NCI-H2029 treated with DMSO at 0.1 percent for 48 hours (cell line): ENCODE measurements at places on chromosomes 13 and 19.

- no peak for DNase-seq
These were observed 23.8 kb upstream of the C13orf42 start for GRCh38 chr13:51134763-51135365.

DNA sequence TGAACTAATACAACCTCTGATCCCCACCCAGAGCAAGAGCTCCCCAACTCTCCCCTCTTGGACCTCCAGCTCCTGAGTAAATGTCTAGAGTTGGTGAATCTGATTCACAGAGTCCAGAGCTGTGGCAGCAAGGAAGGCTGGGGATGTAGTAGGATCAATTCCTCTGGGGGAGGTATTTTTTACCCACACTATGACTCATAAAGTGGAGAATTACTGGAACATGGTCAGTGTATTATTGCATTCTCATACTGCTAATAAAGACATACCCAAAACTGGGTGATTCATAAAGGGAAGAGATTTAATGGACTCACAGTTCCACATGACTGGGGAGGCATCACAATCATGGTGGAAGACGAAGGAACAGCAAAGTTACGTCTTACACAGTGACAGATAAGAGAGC lies 496.7 kb downstream of the EFNB2 start:
- DNase-seq = no peak

GRCh38 chr13:41034382-41034781 lies 15.3 kb upstream of the ELF1 start:
- no peak for DNase-seq

DNA sequence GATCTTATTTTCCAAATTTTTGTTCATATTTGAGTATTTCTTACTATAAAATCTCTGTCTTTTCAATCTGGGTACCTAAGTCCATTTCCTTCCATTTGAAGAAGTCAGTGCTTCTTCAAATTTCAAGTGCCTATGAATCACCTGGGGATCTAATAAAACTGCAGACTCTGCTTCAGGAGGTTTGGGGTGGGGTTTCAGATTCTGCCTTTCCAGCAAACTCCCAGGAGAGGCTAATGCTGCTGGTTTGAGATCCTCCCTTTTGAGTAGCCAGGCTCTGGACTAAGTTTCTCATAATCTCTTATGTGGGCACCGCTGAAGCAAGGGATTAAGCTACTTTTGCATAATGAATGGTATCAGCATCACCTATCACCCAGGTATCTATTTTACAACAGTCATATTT lies 242.4 kb downstream of the RGCC start:
- DNase-seq = no peak

GRCh38 chr13:113916330-113916815 lies 52.5 kb upstream of the GAS6 start:
- no peak for DNase-seq

GRCh38 chr13:114237415-114238112 lies 2.9 kb downstream of the CDC16 start:
- no peak for DNase-seq

- DNase-seq = no peak
These were observed 64.4 kb upstream of the NPAS1 start for GRCh38 chr19:46954993-46955812.

GRCh38 chr19:48118131-48118517 lies 7.5 kb upstream of the PLA2G4C start:
- no peak for DNase-seq

DNA sequence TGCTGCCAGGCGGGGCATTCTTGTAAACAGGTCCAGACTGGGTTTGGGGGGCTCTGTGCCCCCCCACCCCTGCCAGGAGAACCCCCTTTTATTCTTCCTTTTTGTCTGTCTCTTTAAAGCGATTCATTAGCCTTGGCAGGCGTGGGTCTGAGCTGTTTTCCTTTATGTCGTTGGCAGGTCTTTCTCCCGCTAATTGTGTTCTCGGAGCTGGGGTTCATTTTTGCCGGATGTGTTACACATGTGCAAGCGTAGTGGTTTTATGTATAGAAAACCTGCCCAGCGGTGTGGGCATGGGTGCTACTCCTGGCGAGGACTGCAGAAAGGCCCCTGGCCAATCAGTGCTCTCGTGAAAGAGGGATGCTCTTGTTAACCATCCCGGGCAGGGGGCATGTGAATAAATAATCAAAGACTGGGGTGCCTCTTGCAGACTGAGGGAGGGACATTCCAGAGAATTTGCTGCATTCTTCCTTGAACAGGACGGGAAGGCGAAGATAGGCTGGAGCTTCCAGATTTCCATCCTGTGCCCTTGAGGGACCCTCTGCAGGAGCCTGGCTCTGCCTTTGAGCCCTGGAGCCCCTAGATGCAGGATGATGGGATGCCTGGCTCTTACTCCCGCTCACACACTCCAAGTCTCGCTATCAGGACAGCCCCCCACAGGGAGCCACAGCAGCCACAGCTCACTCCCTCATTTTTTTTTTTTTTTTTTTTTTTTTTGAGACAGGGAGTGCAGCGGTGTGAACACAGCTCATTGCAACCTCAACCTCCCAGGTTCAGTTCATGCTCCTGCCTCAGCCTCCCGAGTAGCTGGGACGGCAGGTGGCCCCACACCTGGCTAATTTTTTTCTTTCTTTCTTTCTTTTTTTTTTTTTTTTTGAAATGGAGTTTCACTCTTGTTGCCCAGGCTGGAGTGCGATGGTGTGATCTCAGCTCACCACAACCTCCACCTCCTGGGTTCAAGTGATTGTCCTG lies 14.1 kb downstream of the CARM1 start:
- DNase-seq = no peak

GRCh38 chr19:50817941-50818858 lies 5.4 kb downstream of the KLK1 start:
- no peak for DNase-seq

DNA sequence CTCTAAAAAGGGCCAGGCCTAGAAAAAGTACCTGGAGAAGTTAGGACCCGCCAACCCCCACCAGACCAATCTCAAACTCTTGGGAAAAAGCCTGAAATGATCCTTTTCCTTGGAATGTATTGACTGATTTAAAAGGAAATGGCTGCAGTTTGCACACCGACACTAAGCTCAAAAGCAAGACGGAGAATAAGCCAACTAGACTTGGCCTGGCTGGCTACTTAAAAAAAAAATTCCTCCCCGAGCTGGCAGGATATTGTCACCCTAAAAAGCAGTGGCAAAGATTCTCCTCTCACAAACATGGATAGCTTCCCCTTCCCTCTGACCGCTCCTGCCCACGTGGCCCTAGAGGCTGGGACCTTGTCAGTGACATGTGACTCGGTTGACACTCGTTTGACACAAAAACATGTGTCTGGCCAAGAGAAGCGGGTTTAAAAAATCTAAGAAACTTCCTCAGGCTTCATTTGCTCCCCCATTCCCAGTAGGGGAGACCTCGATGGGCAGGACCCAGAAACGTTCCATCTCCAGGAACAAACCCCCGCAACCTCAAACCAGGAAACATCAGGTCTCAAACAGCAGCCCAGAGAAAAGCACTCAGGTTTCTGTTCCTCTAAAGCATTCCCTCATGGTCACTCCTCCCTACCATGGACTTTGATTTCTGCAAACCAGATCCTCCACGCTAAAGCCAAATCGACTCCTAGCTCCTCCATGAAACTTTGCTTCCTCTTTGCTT lies 1.3 kb downstream of the RFX1 start:
- DNase-seq = no peak

GRCh38 chr13:30819136-30819888 lies 84.0 kb downstream of the ALOX5AP start:
- no peak for DNase-seq

DNA sequence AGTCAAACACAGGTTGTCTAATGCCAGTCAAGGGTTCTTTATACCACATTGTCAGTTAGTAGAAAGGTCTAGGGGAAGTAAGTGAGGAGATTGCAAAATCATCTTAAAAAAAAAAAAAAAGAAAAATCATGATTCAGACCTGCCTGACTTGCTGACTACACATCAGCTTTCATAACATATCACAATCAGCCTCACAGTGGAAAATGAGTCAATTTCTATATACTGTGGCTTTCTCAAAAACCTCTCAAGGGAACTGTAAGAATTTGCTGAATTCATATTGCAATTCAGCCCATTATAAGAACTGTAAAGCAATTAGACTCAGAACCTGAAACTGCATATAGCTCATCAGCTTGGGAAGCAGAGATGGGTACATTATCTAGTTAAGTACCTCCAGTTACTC lies 75.3 kb upstream of the GPC6 start:
- no peak for DNase-seq

GRCh38 chr19:10655457-10656312 lies 1.5 kb downstream of the ILF3 start:
- DNase-seq = peak; percentile 42

DNA sequence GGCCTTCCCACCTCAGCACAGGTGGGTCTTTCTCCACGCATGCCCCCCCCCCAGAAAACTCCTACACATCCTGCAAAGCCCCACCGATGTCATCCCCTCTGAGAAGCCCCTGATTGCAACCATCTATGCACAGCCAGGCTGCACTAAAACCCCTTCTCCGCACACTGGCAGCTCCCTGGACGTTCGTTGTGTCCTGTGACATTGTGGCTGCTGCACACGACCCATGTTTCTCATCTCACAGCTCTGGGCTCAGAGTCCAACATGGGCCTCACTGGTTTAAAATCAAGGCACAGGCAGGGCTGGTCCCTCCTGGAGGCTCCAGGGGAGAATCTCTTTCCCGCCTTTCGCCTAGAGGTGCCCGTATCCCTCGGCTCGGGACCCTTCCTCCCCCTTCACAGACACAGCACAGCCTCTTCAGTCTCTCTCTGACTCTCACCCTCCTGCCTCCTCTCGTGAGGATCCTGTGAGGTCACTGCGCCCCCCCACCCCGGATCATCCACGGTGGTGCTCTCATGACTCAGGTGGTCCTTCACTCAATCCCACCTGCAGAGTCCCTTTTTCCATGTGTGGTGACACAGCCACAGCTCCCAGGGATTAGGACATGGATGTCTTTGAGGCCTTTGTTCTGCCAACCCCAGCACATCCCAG lies 71.2 kb downstream of the GADD45B start:
- DNase-seq = no peak

- no peak for DNase-seq
These were observed 15.2 kb downstream of the KCNC3 start for GRCh38 chr19:50313812-50314536.

GRCh38 chr19:40433391-40434216 lies 7.8 kb upstream of the SERTAD1 start:
- DNase-seq = peak; percentile 62

DNA sequence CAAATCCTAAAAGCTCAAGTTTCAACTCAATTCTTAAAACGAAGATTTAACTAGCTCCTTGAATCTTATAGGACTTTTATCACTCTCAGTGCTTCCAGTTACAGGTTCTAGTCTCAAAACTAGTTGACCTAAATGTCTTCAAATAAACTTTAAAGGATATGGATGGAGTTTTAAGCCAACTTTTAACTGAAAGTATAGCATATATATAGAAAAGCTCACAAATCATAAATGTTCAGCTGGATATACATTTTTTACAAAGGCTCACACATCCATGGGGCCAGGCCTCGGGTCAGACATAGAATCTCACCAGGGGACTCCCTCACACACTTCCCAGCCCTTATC lies 47.1 kb upstream of the ARHGEF7 start:
- DNase-seq = no peak

DNA sequence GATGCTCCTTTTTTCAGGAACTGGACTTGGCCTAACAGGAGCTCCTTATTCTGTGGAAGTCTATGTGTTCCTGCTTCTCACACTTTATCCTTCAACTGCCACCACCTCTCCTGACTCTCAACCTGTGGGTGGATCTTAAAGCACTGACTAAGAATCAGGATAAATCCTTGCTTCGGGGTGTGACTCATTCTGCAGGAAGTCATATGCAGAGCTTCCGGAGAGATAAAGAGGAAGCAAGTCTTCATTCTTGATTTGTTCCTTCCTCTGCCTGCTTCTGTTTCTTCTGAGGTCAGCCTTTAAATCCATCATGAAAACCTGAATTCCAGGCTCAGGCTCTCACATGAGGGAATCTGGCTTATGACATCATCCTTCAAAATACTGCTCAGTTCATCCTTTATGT lies 137.1 kb upstream of the ATXN8OS start:
- no peak for DNase-seq

- DNase-seq = no peak
These were observed 19.0 kb upstream of the C1QTNF9 start for GRCh38 chr13:24290280-24290932.

DNA sequence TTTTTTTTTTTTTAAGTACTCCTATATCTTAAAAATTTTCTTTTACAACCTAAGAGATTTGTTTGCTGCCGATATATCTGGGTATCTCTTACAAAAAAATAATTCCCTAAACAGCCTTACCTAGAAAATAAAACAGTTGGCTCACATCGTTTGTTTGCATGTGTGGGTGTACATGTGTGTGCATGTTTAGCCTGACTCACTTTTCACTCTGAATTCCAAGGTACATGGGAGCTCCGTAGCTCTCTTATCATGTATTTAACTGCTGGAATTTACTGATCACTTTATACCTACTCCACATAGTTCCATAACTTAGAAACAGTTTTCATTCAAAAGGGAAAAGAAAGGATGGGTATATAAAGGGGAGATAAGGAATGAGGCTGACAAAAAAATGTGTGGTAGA lies 616.5 kb downstream of the GPC6 start:
- DNase-seq = no peak

DNA sequence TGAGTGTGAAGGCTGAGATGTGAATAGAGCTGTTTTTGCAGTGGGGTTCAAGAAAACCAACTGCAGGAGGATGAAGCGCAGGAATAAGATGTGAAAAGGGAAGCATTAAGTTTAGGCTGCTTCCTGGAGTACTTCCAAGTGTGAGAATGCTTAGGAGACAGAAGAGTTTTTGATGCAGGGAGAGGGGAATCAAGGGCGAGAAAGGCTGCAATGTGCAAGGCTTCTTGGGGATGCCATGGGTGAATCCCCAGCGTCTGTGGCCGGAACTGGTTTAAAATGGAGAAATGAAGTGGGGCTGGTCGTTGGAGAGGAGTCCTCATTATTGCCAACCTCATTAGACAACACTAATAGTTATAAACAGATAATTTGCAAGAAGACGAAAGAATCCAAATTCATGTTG lies 764.9 kb downstream of the LIG4 start:
- DNase-seq = no peak

DNA sequence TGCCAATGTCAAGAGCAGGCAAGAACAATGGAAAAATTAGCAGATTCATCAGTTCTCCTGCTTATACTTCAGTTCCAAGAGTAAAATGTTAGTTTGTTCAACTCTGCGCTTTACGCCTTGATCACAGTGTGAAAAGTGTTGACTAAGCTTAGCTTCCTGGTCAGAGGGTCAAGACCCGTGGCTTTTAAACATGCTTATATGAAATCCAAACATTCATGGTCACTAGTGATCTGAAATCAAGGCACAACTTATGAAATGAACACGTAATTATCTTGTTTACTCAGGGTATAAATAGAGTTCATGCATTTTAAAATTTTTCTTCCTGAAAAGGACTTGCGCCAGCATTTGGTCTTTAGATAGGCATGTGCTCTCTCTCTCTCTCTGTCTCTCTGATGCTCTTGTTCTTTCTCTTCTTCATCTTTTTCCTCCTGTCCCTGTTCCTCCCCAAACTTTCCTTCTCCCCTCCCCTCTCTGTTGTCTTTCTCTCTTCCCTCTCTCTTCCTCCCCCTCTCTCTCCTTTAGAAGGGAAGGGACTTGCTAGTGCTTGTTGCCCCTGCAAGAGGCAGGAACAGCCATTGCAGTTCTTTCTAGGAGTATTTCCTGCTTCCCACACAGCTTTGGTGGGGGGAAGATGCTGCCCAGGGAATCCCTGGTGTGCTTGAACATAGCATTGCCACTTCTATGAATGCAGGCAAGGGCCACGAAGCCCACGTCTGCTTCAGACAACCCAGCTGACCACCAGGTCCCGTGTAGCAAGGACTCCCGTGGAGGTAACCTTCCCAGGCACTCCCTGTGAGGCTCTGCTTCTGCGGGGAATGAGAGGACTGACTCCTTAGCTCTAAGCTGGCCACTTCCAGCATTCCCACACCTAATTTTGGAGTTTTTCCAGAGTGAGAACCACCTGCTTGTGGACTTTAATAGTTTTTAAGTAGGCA lies 7.1 kb upstream of the ZNF536 start:
- no peak for DNase-seq
